ENCODE measurements at places on chromosomes 3 and 15. TPM values are rescaled to one million over a fixed set of nuclear protein-coding genes. Genes with fewer than 3 reads are reported as not detected.

GRCh38 chr3:194322678-194323211 is 28.4 kb downstream of the CPN2 start:
- peak; percentile 49 for DNase-seq

The NRG4 gene
- not detected for total RNA-seq

DNA sequence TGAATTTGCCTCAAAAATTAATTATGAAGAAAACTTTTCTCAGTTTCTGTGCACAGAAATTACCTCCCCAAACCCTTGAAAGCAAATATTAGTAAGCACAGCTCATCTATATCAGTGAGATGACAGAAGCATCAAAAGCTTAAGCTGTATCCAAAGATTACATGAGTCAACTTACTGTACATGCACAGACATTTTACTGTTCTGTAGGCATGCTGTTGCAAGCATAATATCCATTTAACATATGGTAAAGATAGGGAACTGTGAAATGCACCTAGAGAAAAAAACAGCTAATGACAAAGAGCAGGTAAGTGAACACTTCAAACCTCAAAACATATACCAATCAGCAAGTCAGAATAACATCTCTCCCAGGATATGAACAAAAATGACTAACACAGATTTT is 20.9 kb downstream of the SHOX2 start:
- DNase-seq = no peak

GRCh38 chr15:67202991-67203390 is 51.5 kb downstream of the AAGAB start:
- DNase-seq = no peak

The DLG1 gene
- 53.0 TPM for total RNA-seq

DNA sequence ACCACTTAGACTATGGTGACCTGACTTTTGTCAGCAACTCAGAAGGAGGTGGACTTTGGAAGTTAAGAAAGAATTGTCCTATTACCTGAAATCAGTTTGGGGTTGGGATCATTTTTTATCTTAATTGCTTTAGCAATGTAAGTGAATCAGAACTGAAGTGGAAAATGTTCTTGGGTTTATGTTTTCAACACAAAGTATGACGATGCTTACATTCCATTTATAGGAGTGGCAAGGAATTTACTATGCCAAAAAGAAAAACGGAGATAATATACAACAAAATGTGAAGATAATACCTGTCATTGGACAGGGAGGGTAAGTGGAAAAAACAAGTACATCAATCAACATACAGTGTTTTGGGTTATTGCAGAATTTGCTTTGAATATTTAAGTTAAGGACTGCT is 116.1 kb downstream of the PDE8A start:
- DNase-seq = peak; percentile 59

The PP2D1 gene
- not detected for total RNA-seq

DNA sequence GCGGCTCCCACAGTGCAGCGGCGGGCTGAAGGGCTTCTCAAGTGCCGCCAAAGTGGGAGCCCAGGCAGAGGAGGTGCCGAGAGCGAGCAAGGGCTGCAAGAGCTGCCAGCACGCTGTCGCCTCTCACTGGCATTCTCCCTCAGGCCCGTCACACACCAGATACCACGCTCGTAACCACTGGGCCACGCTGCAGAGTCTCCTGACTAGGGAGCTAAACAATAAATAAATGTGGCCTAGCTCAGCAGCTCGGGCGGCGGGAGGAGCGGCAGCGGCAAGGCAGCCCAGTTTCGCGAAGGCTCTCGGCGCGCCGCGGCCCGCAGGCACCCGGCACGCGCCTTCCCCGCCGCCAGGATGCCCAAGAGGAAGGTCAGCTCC is 55.9 kb upstream of the FAM174B start:
- no peak for DNase-seq

The COL6A5 gene
- under 0.01 TPM for total RNA-seq

- DNase-seq = peak; percentile 73
Measured at GRCh38 chr3:113685956-113686721, 10.3 kb downstream of the USF3 start.

DNA sequence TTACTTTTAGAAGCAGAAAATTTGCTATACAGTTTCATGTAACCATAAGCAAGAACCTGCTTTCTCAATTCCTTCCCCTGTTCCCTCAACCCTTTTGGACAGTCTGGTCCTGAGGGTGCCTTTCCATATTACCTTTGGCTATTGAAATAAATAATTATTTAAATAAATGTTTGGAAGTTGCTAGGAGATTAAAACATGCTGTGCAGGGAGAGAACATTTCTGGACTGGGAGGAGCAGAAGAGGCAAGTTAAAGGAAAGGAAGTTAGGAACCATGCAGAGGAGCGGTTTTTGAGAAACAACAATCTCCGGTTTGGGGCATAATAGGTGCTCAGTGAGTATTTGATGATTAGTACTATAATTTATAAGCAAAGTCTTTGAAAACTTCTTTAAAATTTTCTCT is 41.8 kb downstream of the ZNF609 start:
- DNase-seq = no peak

GRCh38 chr15:96703794-96704550 is 373.5 kb downstream of the NR2F2 start:
- DNase-seq = peak; percentile 8

The TPRG1 gene
- 0.99 TPM for total RNA-seq

GRCh38 chr15:92102395-92102755 is 248.9 kb downstream of the SLCO3A1 start:
- no peak for DNase-seq

- no peak for DNase-seq
Measured at GRCh38 chr3:100437721-100438622, 36.6 kb downstream of the LNP1 start.

- peak; percentile 50 for DNase-seq
Measured at GRCh38 chr3:178244733-178245709, 291.2 kb upstream of the KCNMB2 start.

The AGBL1 gene
- total RNA-seq = not detected

- DNase-seq = no peak
Measured at GRCh38 chr3:17398959-17399551, 343.4 kb downstream of the TBC1D5 start.

The HTR3E gene
- not detected for total RNA-seq

GRCh38 chr15:53611145-53611920 is 148.1 kb downstream of the WDR72 start:
- peak; percentile 62 for DNase-seq

GRCh38 chr15:39898317-39898716 is 21.7 kb downstream of the GPR176 start:
- no peak for DNase-seq

DNA sequence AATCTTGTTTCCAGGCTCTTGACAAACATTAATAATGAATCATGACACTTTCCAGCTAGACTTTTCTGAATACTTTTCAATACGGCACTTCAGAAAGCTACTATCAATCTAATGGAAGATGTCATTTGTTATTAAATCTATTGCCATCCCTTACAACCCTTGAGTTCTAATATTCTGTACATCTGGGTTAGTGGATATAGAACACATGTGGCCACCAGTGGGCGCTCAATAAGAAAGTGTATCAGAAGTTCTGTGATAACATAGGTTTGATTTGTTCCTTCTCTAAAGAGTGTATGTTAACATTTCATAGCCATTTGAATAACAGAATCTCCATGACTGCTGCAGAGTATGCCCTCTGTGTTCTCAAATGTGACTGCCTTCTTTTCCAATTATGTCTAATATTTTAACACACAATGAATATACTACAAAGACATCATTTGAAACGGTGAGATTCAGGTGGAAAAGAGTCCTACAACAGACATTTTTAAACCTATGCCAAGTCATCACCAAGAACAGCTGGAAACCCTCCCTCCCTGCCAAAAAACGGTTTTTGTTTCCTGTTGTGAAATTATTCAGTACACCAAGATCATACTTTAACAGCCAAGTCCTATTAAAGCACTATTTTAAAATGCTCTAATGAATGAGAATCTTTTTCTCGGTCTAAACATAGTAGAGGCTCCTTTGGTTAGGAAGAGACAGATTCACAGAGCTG is 22.2 kb downstream of the ALDH1A2 start:
- DNase-seq = peak; percentile 58

GRCh38 chr3:170651260-170651845 is 65.5 kb upstream of the SLC7A14 start:
- DNase-seq = no peak

DNA sequence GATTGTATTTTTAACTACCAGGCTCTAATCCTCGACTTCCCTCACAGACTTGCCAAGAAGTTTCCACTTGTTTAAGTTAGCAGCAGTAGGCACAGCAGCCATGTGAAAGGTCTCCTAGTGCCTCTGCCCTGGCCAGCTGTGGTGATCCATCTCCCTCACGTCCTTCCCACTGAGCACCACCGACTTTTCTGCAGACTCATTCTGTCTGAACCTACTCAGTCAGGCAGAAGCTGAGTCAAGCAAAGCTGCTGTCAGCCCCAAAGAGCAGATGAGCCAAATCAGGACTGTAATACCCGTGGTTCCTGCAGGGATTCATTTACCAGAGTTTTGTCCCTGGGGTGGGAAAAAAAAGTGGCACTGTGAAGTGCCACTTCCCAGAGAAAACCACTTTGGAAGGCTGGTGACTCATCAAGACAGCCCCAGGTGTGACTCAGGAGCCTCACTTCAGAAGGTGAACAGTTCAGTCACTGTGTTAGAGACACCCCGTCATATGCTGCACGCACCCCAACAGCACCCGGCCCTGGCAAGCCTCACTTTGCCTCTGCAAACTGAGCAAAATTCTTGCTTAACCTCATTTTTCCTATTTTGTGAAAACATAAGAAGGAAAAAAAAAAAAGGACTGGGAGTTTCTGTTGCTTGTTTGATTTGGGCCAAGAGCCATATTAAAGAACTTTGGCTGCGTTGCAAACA is 76.0 kb downstream of the WWTR1 start:
- peak; percentile 94 for DNase-seq
